NCI-H146 (cell line): ENCODE measurements at places on chromosomes 13 and 19.

DNA sequence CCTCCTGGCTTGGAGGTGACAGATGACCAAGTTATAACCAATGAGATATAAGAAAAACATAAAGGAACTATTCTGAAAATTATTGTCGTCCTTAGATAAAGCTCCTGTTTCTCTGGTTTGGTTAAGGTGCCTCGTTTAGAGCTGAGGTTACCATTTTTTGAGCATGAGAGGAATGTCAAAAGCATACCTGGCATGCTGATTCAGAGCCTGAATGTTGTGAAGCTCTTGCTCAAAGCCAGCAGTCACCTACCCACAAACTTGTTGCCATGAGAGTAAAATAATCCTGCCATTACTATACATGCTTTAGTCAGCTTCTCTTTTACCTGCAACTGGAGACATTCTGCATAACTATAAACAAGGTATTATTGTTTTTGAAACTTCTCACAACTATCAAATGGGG lies 1116.2 kb downstream of the DIAPH3 start:
- no peak for DNase-seq

GRCh38 chr13:30743319-30744055 lies 8.1 kb downstream of the ALOX5AP start:
- DNase-seq = no peak

DNA sequence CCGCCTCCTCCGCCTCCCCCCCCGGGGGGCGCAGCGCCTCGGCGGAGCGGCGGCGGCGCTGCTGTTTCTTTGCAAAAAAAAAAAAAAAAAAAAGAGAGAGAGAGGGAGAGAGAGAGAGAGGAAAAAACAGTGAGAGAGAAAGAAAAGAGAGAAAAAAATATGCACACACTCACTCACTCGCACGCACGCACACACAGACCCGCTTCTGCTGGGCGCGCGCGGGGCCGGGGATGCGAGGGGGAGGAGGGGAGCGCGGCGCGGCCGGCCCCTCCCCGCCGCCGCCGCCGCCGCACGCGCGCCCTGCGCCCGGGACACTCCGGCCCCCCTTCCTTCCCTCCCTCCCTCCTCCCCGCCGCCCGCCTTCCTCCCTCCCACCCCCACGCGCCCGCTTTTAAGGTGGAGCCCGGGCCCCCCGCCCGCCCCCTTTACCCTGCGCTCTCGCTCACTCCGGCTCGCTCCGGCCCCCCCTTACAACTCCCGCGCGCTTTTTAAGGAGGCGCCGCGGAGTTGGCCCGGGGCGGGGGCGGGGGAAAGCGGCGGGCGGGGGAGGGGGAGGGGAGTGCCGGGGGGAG lies at the start of gene SAMD1:
Gene SAMD1 (minus strand): TSS at position 243 of the 572 bp plus-strand sequence.
- peak; percentile 93 for DNase-seq

DNA sequence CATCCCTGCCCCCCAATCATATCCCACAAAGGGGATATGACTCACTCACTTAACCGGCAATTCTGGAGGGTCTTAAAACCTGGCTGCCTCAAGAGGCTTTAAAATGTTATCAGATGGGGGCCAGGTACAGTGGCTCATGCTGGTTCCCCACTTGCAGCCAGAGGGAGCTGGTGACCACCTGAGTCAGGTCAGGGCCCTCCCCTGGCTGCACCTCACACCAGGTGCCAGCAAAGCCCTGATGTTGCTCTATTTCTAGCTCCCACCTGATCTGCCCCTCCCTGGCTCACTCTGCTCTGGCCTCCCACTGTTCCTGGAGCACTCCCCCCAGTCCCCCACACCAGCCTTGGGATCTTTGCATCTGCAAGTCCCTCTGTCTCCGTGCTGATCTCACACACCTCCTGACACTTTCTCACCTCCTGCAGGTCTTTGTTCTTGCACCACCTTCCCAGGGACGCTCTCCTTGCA lies 14.2 kb downstream of the HPN start:
- peak; percentile 73 for DNase-seq

DNA sequence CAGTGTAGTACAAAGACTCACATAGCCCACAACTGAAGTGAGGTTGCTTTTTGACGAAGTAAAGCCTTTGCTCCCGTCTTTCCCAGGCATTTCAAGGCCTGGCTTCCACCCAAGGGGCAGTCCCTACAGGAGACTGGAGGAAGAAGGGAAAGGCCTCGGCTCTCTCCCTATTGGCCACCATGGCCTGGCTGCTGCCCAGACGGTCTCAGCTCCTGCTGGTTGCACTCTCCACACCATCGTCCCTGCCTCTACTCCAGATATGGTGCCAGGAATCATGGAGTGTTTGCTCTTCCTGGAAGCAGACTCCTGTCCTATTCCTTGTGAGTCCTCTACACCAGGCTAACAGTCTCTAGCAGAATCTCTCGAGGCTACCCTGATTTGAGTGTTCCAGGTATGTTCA lies 124.1 kb upstream of the UQCRFS1 start:
- DNase-seq = no peak

- DNase-seq = peak; percentile 37
These were observed 2.8 kb upstream of the IFNL2 start for GRCh38 chr19:39265321-39265916.

- DNase-seq = peak; percentile 29
These were observed 26.9 kb downstream of the TMED1 start for GRCh38 chr19:10808937-10809649.

- no peak for DNase-seq
These were observed 14.5 kb upstream of the NFIC start for GRCh38 chr19:3351702-3352447.

DNA sequence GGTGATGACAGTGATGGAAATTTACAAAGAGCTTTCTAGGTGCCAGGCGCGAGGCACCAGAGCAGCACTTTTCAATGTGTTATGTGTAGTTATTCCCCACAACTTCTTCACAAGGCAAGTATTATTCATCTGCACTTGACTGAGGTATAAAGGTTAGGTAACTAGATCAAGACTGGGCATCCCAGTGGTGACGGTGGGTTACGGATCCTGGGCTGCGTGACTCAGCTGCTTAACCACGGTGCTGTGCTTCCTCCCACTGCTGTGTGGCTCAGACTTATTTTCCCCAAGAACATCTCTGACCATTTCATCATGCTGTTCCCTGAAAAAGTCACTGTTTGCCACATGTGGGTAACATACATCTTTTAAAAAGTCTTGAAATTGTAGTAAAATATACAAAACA lies 19.3 kb downstream of the EDDM13 start:
- no peak for DNase-seq

DNA sequence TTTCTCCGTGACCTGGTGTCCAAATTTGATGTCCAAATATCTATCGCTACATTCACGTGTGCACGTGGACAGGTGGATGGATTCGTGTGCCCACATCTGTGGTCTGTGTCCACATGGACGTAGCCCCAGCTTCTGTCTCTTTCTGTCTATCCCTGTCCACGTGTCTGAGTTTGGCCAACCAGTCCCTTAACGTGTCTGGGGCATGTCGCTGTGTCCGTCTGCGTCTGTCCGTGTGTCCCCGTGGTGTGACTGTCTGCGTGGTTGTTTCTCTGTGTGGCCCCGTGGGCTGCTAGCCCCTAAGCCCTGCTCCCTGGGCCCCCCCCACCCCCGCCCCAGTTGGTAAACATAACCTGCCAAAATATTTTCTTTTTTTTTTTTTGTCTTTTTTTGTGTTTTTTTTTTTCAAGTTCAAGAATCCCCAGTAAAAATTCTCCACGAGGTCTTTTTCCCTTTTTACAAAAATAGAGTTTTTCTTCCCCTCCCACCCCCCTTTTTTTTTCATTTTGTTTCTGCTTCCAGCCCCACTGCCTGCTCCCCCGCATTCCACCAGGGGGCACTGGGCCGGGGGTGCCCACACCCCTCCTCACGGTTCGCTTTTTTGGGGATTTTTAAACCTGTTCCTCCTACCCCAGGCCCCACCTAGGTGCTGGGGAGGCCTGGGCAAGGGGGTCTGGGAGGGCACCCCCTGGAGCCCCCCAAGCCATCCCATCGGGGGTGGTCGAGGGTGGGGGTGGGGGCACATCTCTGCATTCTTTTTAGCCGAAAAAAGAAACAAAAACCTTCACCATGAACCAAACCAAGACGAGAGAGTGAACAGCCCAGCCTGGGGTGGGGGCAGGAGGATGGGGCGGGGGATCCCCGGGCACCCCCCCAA lies 18.3 kb downstream of the PRKCSH start:
- no peak for DNase-seq

- DNase-seq = no peak
These were observed 7.1 kb upstream of the ELOF1 start for GRCh38 chr19:11566164-11566563.

GRCh38 chr19:44924243-44924725 lies 9.9 kb downstream of the APOC1 start:
- no peak for DNase-seq

- no peak for DNase-seq
These were observed 42.5 kb downstream of the GNG7 start for GRCh38 chr19:2659856-2660432.

GRCh38 chr19:58575183-58576041 lies 2.3 kb upstream of the MZF1 start:
- no peak for DNase-seq

- no peak for DNase-seq
These were observed 287.5 kb upstream of the HTR2A start for GRCh38 chr13:47184321-47184720.

DNA sequence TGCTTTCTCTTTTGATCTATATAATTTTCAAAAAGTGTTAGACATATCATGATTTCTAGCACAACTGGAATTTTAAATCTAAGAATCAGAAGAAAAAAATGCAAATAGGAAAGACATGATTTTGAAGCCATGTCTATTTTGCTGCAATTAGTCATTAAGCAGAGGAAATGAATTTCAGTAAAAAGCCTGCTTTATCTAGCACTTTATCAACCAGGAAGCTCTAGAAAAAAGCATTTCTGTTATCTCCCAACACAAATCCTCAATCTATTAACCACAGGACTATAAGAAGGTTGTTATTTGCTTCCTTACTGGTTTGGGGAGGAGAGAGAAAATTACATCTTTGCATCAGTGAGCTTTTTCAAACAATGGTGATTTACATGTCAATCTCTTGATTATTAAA lies 716.7 kb downstream of the DIAPH3 start:
- DNase-seq = no peak

DNA sequence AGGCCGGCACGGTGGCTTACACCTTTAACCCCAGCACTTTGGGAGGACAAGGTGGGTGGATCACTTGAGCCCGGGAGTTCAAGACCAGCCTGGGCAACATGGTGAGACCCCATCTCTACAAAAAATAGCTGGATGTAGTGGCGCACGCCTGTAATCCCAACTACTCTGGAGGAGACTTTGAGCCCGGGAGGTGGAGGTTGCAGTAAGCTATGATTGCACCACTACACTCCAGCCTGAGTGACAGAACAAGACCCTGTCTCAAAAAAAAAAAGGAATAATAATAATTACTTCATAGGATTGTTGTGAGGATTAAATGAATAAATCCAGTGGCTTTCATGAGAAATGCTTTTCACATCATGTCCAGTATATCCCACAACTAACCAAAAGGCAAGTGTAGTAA lies 8.0 kb downstream of the IGSF23 start:
- DNase-seq = no peak

DNA sequence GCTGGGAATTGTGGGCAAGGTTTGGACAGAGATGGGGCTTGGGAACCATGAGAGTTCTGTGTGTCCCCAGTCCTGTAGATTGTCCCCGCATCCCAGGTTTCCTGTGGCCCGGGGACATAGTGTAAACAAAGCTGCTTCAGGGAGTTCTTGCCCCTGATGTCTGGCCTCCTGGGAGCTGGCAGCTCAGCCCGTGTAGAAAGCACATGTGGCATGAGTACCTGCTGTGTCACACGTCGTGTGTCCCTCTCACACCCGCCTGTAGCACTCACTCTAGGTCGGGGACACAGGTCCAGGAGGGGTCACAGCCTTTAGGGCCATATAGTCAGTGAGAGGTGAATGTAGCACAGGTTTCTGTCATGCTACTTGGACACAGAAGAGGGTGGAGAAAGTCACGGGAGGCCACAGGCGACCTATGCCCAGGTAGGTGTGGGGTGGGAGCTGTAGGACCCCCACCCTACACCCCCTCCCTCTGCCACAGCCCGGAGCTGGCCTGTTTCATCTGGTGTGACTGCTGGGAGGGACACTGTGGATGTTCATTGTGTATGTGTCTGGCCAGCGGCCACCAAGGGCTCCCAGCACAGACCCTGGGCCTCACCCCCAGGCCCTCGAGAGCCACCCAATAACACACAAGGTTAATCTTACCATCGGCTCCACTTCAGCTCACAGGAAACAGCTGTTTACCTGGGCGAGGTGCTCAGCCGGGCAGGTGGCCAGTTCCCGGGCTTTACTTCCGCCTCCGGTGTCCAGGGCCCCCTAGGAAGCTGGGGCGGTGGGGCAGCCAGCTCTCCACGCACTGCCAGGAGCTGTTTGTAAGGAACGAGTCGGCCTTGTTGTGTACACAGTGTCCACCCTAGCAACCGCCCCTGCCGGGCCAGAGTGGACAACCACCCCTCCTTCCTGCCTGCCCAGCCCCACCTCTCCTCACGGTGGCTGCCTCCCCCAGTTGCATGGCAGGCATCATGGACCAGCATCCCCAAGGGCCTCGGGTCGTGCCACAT lies 49.7 kb downstream of the COMP start:
- peak; percentile 97 for DNase-seq

DNA sequence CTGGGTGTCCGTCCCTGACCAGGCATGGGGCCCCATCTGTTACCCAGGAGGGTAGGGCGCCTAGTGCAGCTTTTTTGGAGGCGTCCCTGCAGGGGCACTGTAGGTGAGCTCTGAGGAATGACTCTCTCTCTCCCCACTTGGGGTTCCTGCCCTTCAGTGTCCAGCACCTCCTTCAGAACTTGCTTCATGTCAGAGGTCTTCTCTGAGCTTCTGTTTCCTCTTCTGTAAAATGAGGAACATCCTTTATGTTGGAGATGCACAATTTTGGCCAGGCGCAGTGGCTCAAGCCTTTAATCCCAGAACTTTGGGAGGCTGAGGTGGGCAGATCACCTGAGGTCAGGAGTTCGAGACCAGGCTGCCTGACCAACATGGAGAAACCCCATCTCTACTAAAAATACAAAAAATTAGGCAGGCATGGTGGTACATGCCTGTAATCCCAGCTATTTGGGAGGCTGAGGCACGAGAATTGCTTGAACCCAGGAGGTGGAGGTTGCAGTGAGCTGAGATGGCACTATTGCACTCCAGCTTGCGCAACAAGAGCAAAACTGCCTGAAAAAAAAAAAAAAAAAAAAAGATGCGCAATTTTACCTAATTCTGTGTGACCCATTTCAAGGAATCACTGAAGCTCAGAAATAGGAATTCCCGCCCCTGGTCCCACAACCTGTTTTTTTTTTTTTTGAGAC lies 15.2 kb upstream of the PIK3R2 start:
- no peak for DNase-seq

GRCh38 chr13:87676254-87677042 lies 5.3 kb downstream of the SLITRK5 start:
- no peak for DNase-seq

GRCh38 chr19:7441468-7442146 lies 47.2 kb downstream of the PEX11G start:
- no peak for DNase-seq

- no peak for DNase-seq
These were observed 4.9 kb downstream of the ELOF1 start for GRCh38 chr19:11554160-11554559.

DNA sequence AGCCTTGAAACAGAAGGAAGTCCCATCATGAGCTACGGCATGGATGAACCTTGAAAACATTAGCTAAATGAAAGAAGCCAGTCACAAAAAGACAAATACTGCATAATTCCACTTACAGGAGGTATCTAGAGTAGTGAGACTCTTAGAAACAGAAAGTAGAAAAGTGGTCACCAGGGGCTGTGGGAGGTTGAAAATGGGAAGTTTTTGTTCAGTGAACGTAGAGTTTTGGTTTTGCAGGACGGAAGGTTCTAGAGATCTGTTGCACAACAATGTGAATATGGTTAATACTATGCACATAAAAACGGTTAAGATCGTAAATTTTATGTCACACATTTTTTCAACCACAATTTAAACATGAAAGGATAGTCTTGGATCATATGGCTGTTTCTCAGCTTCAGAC lies 11.9 kb upstream of the SLC10A2 start:
- no peak for DNase-seq
